ENCODE measurements at places on chromosomes 5 and 9.

DNA sequence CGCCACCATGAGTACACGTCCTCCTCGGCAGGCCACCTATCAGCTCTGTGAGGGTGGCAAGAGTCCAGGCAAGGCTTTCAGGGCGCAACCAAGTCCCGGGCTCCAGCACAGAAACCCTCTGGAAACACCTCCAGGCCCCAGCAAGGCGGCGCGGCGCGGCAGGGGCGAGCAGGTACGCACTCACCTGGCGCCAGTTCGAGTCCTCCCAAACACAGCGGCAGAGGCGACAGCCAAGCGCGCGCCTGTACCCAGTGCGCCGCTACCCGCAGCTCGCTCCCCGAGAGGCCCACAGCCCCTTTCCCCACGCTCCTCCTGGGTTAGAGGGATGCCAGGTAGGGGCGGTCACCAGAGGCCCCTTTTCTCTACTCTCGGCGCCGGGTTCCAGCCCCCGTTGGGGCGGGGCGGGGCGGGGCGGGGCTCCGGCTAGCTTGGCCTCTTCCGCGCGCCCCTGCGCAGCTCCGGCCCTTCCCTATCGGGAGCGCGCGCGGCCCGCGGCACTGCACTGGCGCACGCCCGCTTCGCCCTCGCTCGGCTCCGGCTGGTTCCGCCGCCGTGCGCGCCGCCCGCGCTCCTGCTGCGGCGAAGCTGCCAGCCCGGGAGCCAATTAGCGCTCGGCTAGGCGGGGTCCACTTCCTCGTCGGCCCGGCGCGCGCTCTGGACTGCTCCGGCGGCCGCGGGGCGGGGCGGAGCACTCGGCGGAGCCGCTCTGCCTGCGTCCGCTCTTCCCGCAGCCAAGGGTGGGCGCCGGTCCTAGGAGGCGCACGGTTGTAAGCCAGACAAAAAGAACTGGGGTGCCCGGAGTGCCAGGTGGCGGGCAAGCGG, at the start of the genes NMRK1 and OSTF1:
NMRK1 (minus strand) TSS at position 332 of the 822 bp plus-strand sequence. CDS start 5,040 bp downstream, outside the sequence.
OSTF1 (plus strand) TSS at position 691 of the 822 bp plus-strand sequence. CDS start 179 bp downstream, outside the sequence.
- DNase-seq: peak; percentile 98

DNA sequence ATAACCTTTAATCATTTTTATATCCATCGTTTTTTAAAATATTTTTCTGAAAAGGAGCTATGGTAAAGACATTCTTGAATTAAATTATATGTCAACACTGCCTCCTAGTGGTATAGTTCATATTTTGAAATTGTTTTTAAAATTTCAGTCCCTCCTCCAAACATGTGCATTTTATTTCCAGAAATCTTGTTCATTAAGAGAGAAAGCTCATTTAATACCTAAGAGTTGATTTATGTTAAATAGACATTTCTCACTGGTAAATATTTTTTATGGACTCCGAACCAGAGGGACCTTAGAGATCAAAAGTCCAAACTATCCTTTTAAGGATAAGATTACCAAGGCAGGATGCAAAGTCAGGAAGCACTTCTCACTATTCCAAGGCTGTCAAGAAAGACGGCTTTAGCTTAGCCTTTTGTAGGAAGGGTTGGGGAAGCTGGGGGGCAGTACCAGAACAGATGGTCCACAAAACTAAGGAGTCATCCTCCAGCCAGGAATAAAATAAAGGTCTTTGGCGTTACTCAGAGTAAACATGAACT, 21.6 kb downstream of the BHMT start:
- DNase-seq: no peak

DNA sequence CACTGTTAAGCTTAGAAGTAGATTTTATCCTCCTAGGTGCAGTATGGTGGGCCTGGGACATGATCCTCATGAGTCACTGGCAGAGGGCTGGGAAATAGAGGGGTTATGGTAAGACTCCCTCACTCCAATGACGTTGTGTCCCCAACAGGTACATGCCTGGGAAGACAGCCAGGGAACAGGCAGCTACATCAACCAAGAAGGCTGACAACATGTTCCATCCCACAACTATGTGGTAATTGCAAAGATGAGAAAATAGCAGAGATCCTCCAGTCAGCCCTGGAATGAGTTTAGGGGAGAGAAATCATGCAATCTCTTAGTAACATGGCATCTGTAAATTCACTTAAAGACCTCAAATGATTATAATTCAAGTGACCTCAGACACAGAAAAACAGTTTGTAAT, 114.4 kb upstream of the LIFR start:
- DNase-seq: no peak

DNA sequence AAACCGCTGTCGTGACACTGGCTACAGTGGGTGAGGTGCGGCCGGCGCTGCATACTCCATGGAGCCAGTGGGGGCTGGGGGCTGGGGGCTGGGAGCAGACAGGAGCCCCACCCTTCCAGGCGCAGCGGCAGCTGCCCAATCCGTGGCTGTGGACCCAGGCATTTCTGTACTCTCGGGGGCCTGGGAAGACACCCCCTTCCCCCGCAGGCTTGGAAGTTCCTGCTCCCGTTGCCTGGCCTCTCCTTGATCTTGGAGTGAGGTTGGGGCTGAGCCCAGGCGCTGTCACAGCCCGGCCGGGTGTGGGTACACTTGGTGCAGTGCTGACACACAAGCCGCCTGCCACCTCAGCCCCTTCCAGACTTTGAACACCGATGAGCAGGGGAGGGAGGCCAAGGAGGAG, 27.7 kb upstream of the GGTA1 start:
- no peak for DNase-seq

DNA sequence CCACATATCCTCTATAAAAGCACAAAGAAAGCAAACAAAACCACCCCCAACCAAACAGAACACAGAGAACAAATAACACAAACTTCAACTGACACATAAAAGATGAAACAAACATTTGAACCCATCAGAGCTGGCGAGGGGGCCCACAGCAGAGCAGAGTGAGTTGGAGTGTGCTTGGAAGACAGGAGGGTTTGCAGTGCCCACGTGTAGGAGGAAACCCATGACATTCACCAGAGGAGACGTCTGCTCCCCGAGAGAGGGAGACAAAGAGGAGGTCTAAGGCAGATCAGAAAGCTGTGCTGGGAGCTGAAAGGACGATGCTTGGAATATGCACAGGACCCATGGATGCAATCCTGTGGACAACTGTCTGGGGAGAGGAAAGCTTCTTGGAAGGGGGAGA, 27.0 kb downstream of the MRPL36 start:
- DNase-seq: peak; percentile 27

DNA sequence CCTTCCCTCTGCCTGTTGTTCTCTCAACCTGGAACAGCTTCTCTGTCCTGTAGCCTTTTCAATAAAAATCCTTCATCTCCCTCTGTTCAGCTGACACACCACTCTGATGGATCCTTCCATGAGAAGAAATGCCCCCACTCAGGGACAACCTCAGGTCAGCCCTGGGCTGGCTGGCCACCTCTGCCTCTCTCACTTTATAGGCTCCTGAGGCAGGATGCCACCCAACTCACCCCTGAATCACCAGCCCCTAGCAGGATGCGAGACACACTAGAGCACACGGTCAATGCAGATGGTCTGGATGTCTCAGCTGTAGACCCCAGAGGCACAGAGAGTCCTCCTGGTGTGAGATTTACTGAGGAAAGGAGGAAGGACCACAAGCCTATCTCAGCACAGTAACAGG, 93.8 kb downstream of the GABBR2 start:
- no peak for DNase-seq

- no peak for DNase-seq
Measured at GRCh38 chr9:93911801-93912554, 43.2 kb downstream of the BARX1 start.

DNA sequence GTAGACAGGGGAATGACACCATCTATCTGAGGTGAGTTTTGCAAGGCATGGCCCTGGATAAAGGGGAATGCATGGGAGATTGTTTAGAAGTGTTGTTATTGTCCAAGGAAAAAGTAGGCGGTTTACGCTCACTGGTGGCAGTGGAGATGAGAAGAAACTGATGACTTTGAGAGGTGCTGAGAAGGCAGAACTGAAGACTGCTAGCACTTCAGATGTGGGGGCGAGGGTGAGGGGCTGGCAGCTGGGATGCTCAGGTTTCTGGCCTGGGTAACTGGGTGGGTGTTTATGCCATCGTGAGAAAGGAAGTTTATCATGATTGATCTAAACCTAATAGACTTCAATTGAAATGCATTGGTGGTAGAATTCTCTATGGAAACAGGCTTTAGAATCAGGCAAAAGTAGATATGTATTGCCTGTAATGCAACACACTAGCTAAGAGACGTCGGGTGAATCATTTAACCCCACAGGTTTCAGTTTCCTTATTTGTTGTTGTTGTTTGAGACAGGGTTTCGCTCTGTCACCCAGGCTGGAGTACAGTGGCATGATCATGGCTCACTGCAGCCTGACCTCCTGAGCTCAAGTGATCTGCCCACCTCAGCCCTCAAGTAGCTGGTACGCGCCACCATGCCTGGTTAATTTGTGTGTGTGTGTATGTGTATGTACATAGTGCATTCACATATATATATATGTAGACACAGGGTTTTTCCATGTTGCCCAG, 123.5 kb downstream of the SLC24A2 start:
- DNase-seq: no peak

DNA sequence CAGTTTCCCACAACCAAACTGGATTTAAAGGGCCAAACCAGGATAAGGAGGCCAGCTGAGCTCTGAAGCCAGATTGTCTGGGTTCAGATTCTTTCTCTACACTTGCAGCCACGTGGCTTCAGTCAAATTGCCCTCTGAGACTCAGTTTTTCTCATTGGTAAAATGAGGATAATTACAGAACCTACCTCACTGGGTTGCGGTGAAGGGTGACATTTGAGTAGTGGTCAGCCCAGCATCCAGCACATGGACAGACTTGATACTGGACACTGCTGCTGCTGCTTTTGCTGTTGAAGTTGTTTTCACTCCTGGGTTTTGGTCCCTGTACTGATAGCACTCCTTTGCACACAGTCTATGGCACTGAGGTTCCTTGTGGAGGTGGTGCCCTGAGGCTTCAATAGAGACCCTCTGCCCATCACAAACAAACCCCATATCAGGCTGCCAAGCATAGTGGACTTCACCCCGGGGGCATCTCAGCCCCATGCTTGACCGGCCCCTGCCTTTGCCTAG, 25.7 kb upstream of the CDKN2AIPNL start:
- DNase-seq: no peak

- DNase-seq: no peak
Measured at GRCh38 chr9:79610791-79611614, 39.2 kb downstream of the TLE4 start.

- DNase-seq: no peak
Measured at GRCh38 chr9:72332351-72332750, 32.7 kb downstream of the ZFAND5 start.

GRCh38 chr5:139975306-139975705, 67.8 kb downstream of the NRG2 start:
- no peak for DNase-seq

Data from aorta (tissue), 5 donors.